Neural progenitor cell (in vitro differentiated cells): ENCODE measurements at places on chromosomes 1 and 21. TPM values are rescaled to one million over a fixed set of nuclear protein-coding genes. Genes with fewer than 3 reads are reported as not detected.
A peak's percentile ranks its signal among the peaks of the same experiment; 100 is the strongest.

- DNase-seq: no peak
Measured at GRCh38 chr1:89590341-89591080, 42.4 kb upstream of the LRRC8C start.

- DNase-seq: no peak
Measured at GRCh38 chr1:32020339-32020738, 6.7 kb downstream of the KHDRBS1 start.

DNA sequence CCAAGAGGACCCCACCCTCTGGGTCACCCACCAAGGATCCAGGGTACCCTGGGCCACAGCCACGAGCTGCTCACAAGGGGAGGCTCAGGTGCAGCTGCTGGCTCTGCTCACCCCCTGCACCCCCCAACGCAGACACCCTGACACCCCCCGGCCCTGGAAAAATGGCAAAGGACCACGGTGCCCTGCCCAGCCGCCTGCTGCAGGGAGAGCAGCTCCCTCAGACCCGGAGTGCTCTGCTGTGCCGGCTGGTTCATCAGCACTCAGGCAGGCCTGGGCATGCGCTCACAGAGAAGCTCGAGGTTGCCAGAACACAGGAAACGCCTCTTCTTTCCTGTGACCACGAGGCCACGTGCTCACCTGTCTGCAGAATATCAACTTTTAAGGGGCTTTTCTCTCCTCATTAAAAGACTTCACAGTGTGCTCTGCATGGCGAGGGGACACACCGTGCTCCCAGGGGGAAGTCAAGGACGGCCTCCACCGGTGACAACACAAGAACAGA is 4.3 kb upstream of the C1QTNF12 start:
- no peak for DNase-seq

DNA sequence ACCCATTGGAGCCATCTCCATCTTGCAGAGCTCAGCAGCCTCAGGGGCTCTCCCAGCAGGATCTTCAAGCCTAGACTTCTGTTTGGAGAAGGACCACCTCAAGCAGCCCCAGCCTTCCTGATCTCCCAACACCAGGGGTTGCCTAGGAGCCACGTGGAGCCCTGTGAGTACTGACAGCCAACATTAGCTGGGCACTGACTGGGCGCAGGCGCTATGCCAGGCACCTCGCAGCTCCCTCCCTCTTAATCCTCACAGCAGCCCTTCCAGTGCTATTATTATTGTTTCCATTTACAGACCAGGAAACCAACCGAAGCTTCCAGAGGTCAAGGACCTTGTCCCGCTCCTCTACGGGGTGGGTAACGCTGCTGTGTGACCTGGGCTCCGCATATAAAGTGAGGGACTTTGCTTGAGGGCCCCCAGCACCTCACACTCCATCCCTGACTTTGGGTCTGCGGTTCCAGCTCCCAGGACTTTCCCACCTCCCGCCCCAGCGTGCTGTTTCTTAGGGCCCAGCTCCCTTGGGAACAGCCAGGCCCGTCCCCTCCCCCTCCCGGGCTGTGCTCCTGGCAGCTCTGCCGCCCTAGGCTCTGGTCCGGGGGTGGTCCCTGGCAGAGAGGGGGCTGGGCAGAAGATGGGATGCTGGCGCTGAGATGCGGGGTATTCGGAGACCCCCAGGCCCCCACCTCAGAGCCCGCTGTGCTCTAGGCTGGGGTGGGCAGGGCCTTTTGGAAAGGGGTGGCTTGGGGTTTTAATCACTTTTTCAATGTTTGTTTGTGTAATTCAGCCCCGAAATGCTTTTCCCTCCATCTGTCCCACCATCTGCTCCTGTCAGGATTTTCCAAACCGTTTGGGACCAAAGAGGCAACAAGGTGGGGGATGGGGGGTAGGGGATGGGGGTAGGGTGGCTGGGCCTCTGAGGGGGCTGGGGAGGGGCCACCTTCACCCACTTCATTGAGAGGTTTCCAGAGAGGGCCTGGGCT is 4.1 kb upstream of the HPCA start:
- no peak for DNase-seq

- no peak for DNase-seq
Measured at GRCh38 chr1:157252473-157252872, 114.3 kb upstream of the ETV3 start.

DNA sequence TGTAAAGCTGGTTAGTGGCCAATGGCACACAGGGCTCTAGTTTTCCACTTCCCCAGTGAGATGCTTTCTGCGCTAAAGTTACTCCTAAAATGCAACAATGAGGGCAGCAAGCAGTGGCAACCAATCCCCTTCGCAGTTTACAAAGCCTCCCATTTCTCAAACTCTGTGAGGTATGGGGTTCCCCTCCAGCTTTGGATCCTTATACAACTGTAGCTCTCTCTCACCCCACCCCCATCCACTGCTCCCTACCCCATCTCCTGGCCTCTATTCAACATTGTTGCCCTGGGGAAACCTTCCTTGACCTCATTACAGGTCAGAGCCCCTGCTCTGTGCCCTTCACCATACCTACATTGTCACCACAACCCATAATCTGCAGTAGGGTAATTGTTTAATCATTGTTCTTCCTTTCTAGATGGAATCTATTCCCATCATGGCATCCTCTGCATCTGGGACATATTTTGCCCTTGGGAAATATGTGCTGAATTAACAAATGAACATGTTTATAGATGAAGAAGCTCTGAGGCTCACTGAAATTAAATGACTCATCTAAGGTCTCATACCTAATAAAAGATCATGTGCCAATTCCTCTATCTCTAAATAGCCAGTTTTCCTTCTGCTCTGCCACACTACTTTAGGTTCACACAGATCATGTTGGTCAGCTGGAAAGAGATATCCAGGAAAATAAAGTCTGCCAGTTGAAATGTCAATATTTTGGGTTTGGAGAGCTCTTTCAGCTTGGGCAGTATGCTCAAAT is 12.6 kb downstream of the KIAA0040 start:
- DNase-seq: no peak

GRCh38 chr21:31554511-31555022 is 104.9 kb upstream of the SOD1 start:
- DNase-seq: peak; percentile 71

DNA sequence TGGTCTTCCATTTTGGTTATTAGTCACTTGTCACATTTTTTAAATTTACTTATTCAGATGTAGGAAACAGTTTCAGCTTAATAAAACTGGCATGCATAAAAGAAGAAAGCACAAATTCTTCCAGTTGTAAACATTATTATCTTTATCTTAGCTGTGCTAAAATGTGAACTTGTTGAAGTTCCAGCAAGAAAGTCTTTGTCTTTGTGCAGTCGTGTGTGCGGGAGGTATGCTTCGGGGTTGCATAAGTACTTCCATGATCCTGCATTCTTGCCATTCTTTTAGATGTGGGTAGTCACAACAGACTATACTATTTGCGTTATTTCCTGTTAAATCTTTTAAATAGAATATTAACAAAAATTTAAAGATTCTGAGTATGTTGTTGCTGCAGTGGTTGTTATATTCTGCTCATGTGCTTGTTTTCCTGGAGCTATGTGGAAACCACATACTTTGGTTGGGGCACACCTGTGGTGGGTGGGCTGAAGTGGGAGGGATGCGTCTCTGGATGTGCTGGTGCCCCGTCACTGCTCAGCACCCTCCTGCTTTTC is 49.9 kb downstream of the CBS start:
- DNase-seq: peak; percentile 40

- DNase-seq: no peak
Measured at GRCh38 chr21:45438391-45439145, 33.6 kb downstream of the COL18A1 start.

DNA sequence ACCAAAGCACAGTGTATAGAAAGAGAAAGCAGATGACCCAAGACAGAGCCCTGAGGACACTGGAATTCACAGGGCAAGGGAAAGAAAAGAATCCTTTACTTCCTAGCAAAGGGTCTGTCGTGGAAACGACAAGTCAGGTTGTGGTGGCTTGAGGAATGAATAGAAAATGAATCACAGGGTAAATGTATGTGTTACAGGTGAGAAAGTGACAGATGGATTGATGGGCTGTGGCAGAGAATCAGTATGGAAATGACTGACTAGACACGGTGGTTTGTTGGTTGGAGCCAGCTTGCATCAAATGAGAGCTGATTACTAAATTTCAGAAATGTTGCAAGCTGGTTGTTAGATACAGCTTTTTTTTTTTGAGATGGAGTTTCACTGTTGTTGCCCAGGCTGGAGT is 46.9 kb downstream of the PTP4A2 start:
- DNase-seq: no peak

GRCh38 chr21:44933199-44933917 is 6.5 kb upstream of the SLX9 start:
- no peak for DNase-seq

GRCh38 chr1:41446851-41447610 is 37.5 kb downstream of the EDN2 start:
- no peak for DNase-seq

DNA sequence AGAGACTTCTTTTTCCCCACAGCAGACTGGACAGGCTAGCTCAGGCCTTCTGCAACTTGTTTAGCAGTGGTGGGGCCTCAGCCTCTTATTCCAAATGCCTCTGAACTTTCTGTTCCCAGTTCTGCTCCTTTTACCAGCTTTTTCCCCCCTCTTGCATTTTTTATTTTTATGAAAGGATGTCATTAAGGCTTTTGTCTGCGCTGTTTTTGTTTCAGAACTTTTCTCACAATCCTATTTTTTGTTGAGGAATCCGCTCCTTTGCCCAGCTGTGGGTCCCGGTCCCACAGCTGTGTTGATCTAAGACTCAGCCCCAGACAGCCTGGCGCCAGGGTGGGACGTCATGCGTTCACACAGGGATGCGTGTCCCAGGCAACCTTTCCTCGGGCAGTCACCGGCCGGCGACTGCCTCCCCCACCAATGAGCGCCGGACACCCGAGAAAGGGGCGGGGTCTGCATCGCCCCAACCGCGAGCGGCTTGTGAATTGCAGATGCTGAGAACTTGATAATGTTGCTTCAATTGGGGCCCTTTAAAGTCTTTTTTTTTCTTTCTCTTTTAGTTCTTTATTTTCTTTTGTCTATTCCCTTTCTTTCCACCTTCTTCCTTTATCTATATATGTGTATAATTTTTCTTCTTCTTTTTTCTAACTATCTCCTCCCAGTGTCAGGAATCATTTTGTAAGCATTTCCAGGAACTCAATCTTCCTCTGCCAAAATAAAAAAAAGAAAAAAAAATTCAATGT is 3.0 kb upstream of the ID3 start:
- peak; percentile 98 for DNase-seq

GRCh38 chr1:18951818-18952391 is 4.6 kb downstream of the IFFO2 start:
- DNase-seq: no peak

- no peak for DNase-seq
Measured at GRCh38 chr1:8482979-8483381, 165.1 kb downstream of the SLC45A1 start.

- no peak for DNase-seq
Measured at GRCh38 chr21:42847051-42847707, 32.2 kb downstream of the WDR4 start.

- no peak for DNase-seq
Measured at GRCh38 chr21:39095681-39096080, 87.6 kb downstream of the PSMG1 start.

The CR2 gene
- total RNA-seq: 0.15 TPM in 1 of 2 replicates, not detected in the other

DNA sequence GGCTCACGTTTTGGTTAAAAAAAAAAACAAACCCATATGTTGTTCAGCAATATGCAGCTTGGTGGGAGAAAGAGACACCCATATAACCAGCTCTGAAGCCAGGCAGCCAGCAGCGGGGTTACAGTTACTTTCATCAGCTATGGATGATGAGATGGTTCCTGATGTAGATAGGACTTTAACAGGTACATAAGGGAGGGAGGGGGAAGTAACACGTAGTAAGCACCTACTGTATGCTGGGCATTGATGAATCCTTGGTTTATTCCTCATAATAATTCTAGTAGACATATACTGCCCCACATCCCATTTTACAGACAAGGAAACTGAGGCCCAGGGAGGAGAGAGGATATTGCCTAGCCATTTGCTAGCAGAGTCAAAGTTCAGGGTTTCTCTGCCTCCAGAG is 2.0 kb downstream of the SLC1A7 start:
- DNase-seq: no peak

GRCh38 chr1:31170486-31170735 is 69.3 kb downstream of the NKAIN1 start:
- DNase-seq: no peak

- DNase-seq: peak; percentile 78
Measured at GRCh38 chr21:29299046-29299915, 559 bp downstream of the BACH1 start.

The PDZK1IP1 gene
- not detected in 2 replicates for total RNA-seq

The NASP gene
- 337 and 436 TPM in 2 replicates for total RNA-seq

DNA sequence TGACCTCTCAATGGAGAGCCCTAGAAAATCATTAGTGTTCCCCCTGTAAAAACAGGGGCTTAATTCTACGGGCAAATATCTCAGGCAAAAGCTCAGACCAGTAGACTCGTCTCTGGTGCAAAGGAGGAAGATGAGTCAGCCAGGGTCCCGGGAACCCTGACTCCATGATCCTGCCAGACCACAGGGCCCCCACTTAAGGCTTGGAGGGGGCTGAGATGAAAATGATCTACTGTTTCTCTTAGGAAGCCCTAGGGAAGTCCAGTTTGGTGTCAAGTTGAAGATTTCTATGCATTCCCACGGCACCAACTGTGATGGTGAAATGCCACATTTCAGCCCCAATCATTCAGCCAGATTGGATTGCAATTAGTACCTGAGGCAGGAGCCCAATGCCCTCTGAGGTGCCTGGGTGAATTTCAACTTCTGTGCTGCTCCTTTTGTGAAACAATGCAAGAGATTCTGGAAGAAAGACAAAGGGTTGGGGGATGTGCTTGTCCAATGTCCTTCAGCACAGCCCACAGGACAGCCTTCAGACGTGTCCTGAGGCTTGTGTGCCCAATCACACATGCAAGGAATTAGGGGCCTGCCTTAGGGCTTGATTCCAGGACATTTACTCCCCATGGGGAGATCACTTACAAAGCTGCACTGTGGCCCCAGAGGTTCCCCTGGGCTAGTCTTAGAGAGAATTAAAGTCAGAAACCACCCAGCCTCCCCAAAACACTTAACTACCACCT is 18.1 kb downstream of the NAV1 start:
- DNase-seq: no peak

GRCh38 chr1:56644064-56644918 is 823 bp upstream of the PRKAA2 start:
- peak; percentile 66 for DNase-seq

DNA sequence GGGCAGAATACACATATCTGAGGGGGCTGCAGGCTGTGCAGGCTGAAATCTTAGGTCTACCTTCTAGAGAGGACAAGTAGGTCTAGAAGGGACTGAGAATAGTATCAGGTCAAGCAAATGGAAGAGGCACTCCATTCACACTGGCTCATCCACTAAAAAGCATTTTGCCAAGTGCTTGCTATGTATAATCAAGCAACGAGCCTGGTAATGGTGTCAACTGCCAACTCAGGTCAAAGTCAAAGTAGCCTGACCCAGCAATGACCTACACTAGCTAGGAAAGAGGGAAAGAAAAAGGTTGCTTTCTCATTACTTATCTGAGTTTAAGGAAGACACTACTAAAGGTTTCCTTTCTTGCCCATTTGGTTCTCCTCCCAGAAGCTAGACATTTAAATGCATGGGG is 10.8 kb downstream of the KCND3 start:
- DNase-seq: no peak

The HTR1D gene
- 1.1 and 2.0 TPM in 2 replicates for total RNA-seq
